ENCODE measurements at places on chromosomes 12 and 14. TPM values are rescaled to one million over a fixed set of nuclear protein-coding genes. Genes with fewer than 3 reads are reported as not detected.

SCNN1A gene
- 2.1 TPM for total RNA-seq

DNA sequence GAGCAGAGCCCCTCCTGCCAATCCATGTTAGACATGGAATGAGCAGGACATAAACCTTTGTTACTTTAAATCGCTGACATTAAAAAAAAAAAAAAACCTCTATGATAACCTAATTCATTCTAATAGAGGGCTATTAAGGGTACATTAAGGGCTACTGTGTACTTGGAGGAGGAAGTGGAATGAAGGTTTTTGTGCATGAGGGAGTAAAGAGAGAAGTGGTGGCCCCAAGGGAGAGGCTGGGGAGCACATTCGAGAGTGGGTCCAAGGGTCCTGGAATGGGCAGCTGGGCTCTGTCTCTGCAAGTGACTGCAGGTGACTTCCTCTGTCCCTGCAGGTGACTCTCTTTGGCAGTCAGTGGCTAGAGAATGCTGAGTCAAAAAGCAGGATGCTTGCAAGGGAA is 32.1 kb upstream of the PTGDR start:
- DNase-seq: no peak

GRCh38 chr12:89826468-89826867 is 117.8 kb upstream of the ATP2B1 start:
- DNase-seq: no peak

DNA sequence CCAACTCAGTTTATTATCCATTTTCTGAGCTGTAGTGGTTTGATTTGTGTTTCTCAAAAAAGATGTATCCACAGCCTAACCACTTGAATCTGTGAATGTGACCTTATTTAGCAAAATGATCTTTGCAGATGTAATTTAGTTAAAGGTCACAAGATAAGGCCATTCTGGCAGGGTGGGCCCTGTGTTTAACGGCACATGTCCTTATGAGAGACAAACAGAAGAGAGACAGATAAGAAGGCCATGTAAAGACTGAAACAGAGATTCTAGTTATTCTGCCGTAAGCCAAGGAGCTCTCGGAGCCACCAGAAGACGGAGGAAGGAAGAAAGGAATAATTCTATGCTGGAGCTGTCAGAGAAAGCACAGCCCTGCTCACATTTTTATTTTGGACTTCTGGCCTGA is 374.2 kb downstream of the PRKD1 start:
- no peak for DNase-seq

DNA sequence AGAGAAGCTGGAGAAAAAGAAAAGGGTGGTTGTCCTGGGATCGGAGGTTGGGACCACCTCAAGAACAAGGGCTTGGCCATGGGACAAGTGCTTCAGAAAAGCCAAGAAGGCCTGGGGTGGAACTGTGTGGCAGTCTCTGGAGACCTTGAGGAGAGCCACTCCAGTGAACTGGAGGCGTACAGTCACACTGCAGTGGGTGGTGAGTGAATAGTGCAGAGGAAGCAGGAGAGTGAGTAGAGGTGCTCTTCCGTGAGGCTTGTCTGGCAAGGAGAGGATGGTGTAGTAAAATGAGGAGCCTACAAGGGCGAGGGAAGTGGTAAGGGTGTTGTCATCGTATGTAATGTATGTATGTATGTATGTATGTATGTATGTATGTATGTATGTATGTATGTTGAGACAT is 20.9 kb downstream of the RASSF3 start:
- no peak for DNase-seq

DNA sequence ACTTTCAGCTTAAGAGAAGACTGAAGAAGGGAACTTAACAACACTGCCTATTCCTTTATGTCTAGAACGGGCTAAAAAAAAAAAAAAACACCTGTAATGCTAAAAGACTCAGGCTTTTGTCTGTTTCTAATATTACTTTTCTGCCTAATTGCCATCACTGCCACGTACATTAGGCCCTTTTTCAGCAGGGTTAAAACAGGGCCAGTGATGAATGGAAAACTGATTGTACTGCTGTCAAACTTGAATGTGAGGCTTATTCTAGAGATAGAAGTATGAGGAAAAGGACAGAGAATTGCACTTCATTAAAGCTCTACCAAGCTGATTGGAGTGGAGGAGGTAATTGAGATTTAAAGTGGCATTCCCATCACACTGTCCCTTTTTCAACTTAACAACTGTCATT is 535.8 kb downstream of the PRKD1 start:
- no peak for DNase-seq

GRCh38 chr12:130709971-130710732 is 5.9 kb downstream of the RIMBP2 start:
- DNase-seq: no peak

GRCh38 chr12:114902665-114903064 is 218.7 kb upstream of the TBX3 start:
- DNase-seq: no peak

- DNase-seq: no peak
Measured at GRCh38 chr12:2154521-2154920, 101.7 kb downstream of the CACNA1C start.

GRCh38 chr14:32327255-32327961 is 1.7 kb upstream of the AKAP6 start:
- DNase-seq: no peak

KRT73 gene
- total RNA-seq: not detected

- DNase-seq: no peak
Measured at GRCh38 chr14:54786838-54787237, 115.8 kb downstream of the GCH1 start.

DNA sequence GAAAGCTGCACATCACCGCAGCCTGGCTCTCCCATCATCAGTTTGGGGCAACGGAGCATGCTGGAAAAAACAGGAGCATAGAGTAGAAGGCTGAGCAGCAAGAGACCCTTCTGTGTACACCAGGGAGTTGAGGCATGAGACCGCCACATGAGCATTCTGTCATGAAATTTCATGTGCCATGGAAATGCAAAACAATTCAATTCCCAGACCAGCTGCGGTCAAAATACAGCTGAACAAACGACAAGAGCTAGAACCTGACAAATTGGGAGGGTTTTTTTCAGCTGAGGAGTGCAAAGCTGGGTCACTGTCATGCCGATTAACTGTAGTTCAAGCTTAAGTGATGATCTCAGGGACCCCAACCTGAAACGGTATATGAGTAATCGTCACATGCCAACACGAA is 37.1 kb downstream of the TMEM30B start:
- DNase-seq: no peak

- no peak for DNase-seq
Measured at GRCh38 chr12:68375756-68376695, 43.9 kb upstream of the MDM1 start.

DNA sequence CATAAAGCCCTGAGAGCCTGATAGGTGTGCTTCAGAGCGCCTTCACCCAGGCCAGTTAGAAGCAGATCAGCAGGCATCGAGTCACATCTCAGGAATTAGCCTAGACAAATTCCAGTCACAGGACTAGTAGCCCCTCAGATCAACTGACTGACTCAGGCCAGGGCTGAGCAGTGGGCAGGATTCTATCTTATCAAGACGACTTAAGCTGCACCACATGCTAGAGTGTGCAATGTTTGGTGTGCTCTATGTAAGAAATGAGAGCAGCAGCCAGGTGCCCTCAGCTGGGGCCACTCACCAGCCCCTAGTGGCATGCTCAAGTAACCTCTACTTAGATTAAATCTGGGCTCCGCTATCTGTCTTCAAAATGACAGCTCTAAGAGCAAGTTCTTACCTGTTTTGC is 19.7 kb upstream of the NGB start:
- DNase-seq: no peak

- DNase-seq: no peak
Measured at GRCh38 chr12:106957583-106957982, 1.9 kb downstream of the TMEM263 start.

GRCh38 chr14:94312481-94313246 is 10.5 kb downstream of the SERPINA6 start:
- DNase-seq: no peak

Data from esophagus muscularis mucosa (tissue), 4 donors.